ENCODE measurements at places on chromosomes 2 and 18. TPM values are rescaled to one million over a fixed set of nuclear protein-coding genes. Genes with fewer than 3 reads are reported as not detected.
A peak's percentile ranks its signal among the peaks of the same experiment; 100 is the strongest.

- DNase-seq, result no peak
Observed at GRCh38 chr2:77328134-77328931, 193.8 kb downstream of the LRRTM4 start.

- DNase-seq, result peak; percentile 59
Observed at GRCh38 chr2:84022810-84023431, 436.2 kb downstream of the SUCLG1 start.

Gene GNAL
- 0.36 TPM for total RNA-seq

DNA sequence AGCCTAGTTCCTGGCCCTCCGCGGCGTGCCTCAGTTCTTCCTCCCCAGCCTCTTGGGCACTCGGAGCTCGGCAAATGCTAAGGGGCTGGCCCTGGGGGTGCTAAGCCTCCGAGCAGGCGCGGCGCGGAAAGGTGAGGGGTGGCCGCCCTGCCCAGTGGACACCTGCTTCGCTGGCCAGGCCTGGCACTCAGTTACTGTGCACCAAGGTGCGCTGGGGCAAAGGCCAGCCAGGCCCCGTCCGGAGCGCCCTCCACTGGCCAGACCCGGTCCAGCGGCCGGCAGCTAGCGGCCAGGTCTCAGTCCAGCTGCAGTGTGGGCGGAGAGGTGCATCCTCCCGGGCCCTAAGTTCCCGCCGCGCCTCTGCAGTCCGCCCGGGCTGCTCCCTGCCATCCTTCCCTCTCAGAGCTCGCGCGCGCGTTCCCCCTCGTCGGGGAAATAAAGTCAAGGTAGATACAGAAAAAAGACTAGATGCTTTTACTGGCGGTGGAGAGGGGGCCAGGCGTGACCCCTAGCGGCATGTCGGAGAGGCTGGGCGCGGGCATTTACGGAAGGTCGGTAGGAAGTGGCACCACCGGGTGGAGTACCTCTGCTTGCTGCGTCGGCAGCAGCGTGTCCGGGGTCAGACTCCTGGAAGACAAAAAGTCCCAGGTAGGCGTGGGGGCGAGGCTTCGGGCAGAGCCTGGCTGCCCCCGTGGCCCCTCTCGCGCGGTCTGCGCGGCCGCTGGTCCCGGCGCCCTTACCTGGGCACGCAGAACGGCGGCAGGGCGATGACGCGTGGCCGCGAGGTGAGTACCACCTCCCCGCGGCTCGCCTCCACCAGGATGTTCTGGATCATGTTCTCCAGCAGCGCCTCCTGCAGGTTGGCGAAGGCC, 9.4 kb upstream of the CRYBA2 start:
- no peak for DNase-seq

GRCh38 chr18:61085036-61085435, 248.2 kb upstream of the CDH20 start:
- no peak for DNase-seq

GRCh38 chr2:217047631-217048030, 187.8 kb upstream of the TNP1 start:
- DNase-seq, result no peak

Data from myocyte (in vitro differentiated cells).